ENCODE measurements at places on chromosomes 1 and 21.

DNA sequence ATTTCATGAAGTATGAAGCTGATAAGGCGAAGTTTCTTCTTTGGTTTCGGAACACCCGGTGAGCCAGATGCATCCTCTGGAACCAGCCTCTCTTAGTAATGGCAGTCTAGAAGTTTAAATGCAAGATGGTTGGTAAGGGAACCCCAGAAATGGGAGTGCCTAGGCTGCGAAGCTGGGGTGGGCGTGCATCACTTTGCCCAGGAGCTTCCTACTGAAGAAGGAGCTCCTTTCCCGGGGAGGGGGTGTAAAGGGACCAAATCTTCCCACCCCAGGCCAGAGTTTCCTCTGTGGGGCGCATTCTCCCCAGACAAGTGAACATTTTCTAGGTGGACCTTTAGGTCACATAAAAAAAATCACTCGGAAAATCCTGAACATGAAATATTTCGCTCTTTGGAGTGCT lies 4.4 kb downstream of the TFF2 start:
- no peak for DNase-seq

- peak; percentile 42 for DNase-seq
Observed at GRCh38 chr1:204104331-204105130, 31.6 kb downstream of the SOX13 start.

DNA sequence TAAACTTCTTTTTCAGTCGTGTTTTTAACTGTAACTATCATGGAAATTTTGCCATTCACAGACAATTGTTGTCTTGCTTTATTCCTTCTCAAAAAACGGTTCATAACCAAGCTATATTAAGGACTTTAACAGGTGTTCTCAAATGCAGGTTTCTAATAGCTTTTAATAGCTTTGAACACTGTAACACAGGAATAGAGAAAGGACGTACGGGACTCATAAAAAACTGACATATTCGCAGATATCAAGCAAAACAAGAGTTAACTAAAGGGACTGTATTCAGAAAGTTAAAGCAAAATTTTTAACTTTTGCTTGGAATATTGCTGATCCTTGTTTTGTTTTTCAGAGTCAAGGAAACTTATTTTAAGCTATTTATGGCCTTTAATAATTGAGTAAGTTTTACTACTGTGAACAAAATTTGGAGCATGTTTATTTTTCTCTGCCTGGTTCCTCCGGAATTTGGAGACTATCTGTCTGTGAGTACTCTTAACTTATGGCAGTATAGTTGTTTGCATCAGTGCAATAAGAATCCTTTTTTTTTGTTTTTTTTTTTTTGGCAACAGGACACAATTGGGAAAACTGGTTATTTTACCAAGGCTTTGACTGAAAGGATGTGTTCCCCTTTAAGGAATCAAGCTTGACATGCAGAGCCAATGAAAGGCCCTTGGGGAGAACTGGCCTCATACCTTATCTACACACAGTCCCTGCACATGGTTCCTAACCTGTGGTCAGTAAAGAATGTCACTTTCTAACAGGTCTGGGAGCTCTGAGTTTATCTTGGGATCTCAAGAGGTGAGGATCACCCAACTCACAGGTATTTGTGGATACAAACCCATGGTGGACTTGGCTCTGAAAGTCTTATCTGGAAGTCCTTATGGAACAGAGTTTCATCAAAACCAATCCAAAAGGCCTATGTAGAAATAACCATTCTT lies 5.8 kb upstream of the CD46 start:
- no peak for DNase-seq

GRCh38 chr1:109802136-109802900 lies 38.6 kb upstream of the EPS8L3 start:
- peak; percentile 78 for DNase-seq

- no peak for DNase-seq
Observed at GRCh38 chr1:45444609-45445131, 46.3 kb downstream of the TESK2 start.

- no peak for DNase-seq
Observed at GRCh38 chr1:243455760-243456651, 200.2 kb downstream of the SDCCAG8 start.

- DNase-seq = no peak
Observed at GRCh38 chr1:155305881-155306391, 2.7 kb upstream of the FDPS start.

- no peak for DNase-seq
Observed at GRCh38 chr1:63255153-63255552, 67.2 kb upstream of the FOXD3 start.

DNA sequence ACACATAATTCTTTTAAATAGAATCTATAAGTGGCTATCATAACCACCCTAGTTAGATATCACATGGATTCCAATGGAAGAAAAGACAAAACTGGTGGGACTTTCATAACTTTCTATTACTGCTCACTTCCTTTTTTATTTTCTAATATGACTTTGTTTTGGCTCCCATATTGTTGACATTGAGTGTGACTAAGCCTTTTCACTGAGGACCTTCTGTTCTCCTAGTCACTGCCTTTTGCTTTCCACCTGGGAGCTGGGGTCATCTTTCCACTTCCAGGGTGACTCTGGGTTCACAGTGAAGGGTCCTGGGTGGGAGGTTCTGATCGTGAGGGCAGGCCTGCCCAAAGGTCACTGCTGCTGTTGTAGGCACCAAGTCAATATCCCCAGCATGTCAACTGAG lies 275.8 kb downstream of the TGFB2 start:
- no peak for DNase-seq

DNA sequence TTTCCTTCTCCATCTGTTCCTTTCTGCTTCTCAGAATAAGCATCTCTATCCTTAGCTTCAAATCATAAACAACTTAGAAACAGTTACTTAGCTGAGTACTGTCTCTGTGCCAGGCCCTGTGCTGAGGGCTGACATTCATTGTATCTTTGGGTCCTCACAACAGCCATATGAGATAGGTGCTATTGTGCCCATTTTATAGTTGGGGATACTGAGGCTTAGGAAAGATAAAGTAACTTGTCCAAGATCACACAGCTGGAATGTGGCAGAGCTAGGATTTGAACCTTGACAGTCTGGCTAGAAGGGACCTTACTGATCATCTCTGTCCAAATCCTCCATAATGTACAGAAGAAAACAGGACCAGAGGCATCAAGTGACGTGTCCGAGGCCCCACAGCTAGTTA lies 25.0 kb downstream of the CD247 start:
- DNase-seq = no peak

DNA sequence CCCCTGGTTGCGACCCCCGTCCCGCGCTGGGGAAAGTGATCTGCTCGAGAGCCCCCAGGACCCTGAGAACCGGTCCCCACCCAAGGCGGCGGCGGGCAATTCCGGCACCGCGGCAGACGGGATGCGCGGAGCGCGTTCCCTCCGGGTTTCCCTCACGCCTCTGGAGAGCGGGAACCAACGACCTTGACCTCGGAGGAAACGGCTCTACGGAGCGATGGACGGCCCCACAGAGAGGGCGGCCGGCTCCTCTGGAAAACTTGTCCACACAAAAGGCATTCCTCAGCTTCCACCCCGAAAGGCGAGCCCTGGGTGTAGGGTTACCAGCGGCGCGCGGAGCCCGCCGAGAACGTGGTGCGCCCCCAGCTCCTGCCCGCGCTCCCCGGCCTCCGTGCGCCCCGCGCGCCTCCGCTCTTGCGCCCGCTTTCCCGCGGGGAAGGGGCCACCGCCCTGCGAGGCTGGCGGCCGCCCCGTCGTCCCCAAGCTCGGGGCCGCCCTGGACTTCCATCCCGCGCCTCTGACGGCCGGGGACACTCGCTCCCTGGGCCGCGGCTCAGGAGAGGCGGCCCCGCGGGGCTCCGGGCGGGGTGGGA lies 391 bp upstream of the KIAA1614 start:
- no peak for DNase-seq

DNA sequence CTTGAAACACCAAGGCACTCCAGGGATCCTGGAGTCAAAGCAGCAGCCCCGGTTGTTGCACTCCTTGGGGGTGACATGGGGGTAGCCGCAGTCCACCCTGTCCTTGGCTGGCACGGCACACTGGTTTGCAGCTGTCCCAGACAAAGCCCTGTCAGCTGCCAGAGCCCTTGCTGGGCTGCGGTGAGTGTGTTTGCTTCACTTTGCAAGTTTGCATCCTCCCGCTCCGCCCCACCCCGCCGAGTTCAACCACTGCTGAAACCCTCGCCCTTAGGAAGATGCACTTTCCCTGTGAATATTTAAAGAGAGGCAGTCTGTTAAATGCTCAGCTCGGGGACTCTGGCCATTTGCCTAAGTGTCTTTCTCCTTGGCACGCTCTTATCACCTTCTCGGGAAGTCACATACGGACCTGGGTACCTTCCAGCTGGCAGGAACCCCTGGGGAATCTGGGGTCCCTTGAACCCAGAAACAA lies 1.7 kb downstream of the TFF3 start:
- no peak for DNase-seq

Measured in activated CD4-positive, alpha-beta T cell treated with anti-CD3 and anti-CD28 coated beads, Interleukin-2, Interleukin-6, amounts not matched to agents 100 ng/mL and 50 ng/mL, durations not matched to agents 16 hours and 8 hours (primary cell).